ENCODE measurements at places on chromosomes 6 and 20. TPM values are rescaled to one million over a fixed set of nuclear protein-coding genes. Genes with fewer than 3 reads are reported as not detected.

DNA sequence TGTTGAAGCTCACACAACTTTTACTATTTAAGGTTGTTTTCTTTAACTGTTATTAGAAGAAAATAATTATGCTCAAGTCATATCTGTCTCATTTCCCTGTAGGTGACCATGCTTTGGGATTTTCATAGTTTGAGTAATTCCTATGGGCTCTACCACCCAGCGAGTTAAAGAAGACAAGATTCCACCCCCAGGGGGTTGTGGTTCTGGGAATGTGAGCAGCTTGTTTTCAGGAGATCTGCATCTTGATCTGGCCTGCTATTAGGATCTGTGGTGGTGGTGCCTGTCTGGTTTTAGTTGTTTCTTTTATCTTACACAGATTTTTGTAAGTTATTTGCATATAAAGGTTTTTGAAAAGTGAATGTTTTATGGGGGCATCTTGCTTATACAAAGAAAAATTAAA lies 20.2 kb upstream of the REV3L start:
- H3K36me3 ChIP-seq: no peaks in the 10 kb centered on the region
- no peaks in the 10 kb centered on the region for H3K27me3 ChIP-seq
- no peak for DNase-seq
- peaks cover 9% of the 10 kb centered on the region for H3K4me1 ChIP-seq
- no peak overlapping the region for H3K4me3 ChIP-seq

- H3K36me3 ChIP-seq: no peaks in the 10 kb centered on the region
- no peaks in the 10 kb centered on the region for H3K27me3 ChIP-seq
- H3K4me3 ChIP-seq: no peak overlapping the region
Observed at GRCh38 chr6:134456226-134456625, 138.3 kb upstream of the SGK1 start.

- H3K4me1 ChIP-seq: peaks cover 14% of the 10 kb centered on the region
- H3K36me3 ChIP-seq: no peaks in the 10 kb centered on the region
- H3K27ac ChIP-seq: no peak overlapping the region
Observed at GRCh38 chr6:1797801-1798200, 188.1 kb downstream of the FOXC1 start.

- no peak overlapping the region for H3K4me3 ChIP-seq
- no peaks in the 10 kb centered on the region for H3K27me3 ChIP-seq
- no peak for DNase-seq
- no peak overlapping the region for H3K27ac ChIP-seq
- H3K4me1 ChIP-seq: 0 out of 2 replicates have a peak, but pooled peaks cover 2% of the 10 kb centered on the region
Observed at GRCh38 chr6:163496205-163496604, 81.7 kb downstream of the QKI start.

DNA sequence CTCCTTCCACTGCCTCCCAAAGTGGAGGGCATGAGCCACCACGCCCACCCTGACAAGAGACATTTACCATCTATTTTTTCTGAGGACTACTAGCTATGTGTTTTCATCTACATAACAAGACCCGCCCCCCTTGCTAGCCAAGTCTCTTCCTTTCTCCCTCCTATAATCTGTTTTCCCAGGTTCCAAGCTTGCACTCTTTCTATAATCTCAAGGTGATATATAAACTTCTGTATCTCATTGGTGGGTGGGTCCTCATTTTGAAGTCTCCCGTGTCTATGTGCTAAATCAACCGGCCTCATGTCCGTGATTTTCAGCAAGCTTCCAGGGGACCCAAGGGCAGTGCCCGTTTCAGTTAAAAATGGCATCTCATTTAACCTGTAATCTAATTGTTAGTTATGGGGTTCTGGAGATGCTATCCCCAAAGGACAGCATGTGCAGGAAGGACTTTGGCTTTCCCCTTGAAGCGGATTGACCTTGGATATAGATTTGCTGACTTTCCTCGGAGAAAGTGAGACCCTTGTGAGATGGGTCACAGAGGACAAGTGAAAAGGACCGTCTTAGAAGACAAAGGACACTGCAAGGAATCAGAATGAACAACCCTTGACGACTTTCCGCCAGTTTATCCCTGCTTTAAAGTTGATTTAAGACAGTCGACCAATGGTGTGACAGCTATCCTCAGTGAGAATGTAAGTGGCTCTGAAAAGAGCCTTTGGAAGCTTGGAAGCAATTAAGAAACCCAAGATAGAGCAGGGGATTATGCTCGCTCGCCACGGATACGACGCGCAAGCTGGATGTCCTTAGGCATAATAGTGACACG lies 22.4 kb downstream of the OR2B2 start:
- H3K4me3 ChIP-seq: peak overlapping the region; percentile 70
- peak overlapping the region; percentile 40 for H3K27ac ChIP-seq
- no peak for DNase-seq

DNA sequence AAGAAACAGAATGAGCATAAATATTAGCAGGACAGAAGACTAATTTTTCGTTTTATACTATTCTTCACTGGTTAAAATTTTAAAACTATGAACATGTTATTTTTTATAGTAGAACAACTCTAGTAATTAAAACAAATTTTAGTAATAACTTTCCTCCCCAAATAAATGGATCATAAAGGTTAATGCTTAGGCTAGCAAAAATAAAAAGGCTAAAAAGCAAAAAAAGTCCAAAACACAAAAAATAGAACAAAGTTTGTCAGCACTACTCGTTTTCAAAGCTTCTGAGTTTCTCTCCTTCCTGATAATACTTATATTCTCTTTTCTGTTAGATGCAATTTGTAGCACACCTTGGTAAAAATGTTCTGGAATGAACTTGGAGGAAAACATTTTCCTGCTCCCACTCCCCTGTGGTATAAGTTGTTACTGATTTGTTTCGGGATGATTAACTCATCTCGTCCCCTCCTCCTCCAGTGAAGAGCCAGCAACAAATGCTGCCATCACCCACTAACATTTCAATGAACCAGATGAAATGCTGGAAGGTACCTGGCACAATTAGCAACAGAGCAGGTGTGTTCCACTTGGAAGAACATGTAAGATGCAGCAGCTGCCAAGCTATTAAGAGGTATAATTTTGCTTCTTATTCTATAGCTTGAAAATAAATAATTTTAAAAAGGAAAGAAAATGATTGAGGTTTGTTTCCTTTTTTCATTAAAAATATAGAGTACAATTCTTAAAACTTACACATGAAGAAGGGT lies 130.5 kb downstream of the MYB start:
- H3K27ac ChIP-seq: no peak overlapping the region
- H3K27me3 ChIP-seq: no peaks in the 10 kb centered on the region
- no peak for DNase-seq

GRCh38 chr6:137229075-137229759 lies 10.0 kb upstream of the IFNGR1 start:
- no peak for DNase-seq
- H3K27me3 ChIP-seq: no peaks in the 10 kb centered on the region
- H3K36me3 ChIP-seq: no peaks in the 10 kb centered on the region
- H3K4me3 ChIP-seq: no peak overlapping the region

GRCh38 chr6:87029711-87030314 lies 65.1 kb downstream of the CGA start:
- H3K4me3 ChIP-seq: no peak overlapping the region
- no peak overlapping the region for H3K27ac ChIP-seq

DNA sequence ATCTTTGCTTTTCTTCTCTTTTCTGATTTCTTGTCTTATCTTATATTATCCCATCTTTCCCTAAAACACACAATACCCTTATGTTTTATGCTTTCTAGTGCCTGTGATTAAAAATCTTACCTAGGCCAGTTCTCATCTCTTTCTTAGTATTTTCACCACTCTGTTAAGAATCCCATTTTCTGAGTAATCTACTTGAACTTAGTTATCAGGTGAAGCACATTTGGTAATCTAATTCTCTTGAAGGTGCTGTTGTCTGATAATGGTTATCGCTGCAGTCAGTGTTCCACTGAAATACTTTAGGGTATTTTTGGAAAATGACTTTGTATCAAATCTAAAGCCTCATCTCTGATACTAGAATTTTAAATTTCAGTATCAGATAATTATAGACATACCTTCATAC lies 192.5 kb upstream of the MAN1A1 start:
- H3K27ac ChIP-seq: peak overlapping the region; percentile 93
- peaks cover 16% of the 10 kb centered on the region for H3K4me1 ChIP-seq
- no peaks in the 10 kb centered on the region for H3K36me3 ChIP-seq
- no peaks in the 10 kb centered on the region for H3K27me3 ChIP-seq

DNA sequence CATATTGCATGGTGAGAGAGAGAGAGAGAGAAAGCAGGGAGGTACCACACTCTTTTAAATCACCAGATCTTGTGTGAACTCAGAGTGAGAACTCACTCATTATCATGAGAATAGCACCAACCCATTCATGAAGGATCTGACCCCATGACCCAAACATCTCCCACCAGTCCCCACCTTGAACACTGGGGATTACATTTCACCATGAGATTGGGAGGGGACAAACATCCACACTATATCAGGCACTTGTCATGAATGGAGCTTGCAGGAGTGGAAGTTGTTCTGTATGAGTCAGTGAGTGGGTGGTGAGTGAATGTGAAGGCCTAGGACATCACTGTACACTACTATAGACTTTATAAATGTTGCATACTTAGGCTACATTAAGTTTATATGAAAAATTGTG lies 47.7 kb upstream of the RNF182 start:
- H3K36me3 ChIP-seq: no peaks in the 10 kb centered on the region
- DNase-seq: peak; percentile 70
- no peak overlapping the region for H3K27ac ChIP-seq

DNA sequence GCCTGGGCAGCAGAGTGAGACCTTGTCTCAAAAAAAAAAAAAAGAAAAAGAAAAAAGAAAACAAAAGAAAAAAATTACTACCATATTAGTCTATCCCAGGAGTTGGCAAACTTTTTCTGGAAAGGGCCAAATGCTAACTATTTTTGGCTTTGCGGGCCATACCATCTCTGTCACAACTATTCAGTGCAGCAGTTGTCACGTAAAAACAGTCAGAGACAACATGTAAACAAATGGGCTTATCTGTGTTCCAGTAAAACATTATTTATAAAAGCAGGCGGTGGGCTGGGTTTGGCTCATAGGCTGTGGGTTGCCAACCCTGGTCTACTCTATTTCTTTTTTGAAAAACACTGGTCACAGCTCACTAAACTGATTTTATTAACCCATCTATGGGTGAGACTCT lies 53.4 kb downstream of the EYA2 start:
- H3K4me3 ChIP-seq: no peak overlapping the region
- H3K4me1 ChIP-seq: peaks cover 12% of the 10 kb centered on the region
- DNase-seq: no peak
- H3K27me3 ChIP-seq: no peaks in the 10 kb centered on the region

- no peaks in the 10 kb centered on the region for H3K36me3 ChIP-seq
- peaks cover 16% of the 10 kb centered on the region for H3K4me1 ChIP-seq
- no peak overlapping the region for H3K4me3 ChIP-seq
- peak; percentile 30 for DNase-seq
Observed at GRCh38 chr6:35273822-35274559, 14.5 kb downstream of the ZNF76 start.

DNA sequence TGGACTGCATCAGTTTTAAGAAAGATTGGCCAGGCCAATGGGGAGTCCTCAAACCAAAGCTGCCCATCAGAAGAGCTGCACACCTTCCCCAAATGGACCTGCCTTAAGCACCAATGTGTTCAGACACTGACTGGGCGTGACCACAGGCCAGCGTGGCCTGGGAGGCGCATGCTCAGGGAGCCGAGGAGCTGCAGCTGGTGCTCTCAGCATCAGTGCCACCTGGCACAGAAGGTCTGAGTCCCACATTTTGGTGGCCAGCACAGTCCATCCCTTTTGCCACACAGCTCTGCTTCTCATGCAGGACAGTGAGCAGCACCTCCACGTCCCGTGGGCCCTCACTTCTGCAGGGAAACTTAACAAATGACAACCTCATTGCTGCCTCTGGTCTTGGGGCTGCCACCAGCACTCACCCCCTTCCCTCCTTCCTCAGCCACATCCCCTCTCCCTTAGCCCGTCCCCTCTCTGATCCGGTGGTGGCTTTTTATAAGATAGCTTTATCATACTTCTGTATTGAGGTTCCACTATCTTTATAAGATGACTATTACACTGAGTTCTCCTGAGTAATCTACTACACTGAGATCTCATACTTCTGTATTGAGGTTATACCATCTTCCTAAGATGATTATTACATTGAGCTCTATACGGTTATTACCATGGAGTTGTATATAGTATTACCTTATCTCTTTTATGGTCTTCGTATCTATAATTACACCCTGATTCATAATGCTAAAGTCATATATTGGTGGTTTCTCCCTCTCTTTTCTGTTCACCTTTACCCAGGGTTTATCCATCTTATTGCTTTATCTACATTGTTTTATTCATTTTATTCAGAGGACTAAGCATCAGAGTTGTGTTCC lies 109.1 kb downstream of the TOX2 start:
- no peaks in the 10 kb centered on the region for H3K36me3 ChIP-seq
- no peak overlapping the region for H3K4me3 ChIP-seq
- H3K27me3 ChIP-seq: no peaks in the 10 kb centered on the region
- H3K4me1 ChIP-seq: peaks cover 12% of the 10 kb centered on the region

- peaks cover 30% of the 10 kb centered on the region for H3K36me3 ChIP-seq
- H3K27ac ChIP-seq: no peak overlapping the region
- no peak for DNase-seq
Observed at GRCh38 chr6:170578909-170579308, 5.5 kb downstream of the PDCD2 start.

DNA sequence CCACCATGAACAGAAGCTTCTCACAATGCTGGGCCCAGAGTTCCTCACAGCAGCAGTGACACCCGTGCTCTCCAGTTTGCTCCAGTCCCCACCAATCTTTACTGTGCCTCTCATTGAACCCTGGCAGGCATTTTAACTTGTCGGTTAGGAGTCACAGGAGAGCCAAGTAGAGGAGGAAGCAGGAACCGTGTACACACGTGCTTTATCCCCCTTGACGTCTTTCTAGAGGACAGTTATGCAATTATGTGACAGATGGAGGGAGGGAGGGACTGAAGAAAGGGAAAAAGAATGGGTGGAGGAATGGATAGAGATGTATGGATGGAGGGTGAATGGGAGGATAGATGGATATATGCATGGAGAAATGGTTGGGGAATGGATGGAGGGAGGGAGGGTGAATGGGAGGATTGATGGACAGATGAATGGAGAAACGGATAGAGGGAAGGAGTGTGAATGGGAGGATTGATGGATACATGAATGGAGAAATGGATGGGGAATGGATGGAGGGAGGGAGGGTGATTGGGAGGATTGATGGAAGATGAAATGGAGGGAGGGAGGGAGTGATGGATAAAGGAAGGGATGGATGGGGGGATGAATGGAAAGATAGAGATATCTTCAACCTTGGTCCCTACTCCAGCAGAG lies 26.0 kb downstream of the RBM38 start:
- peaks cover 9% of the 10 kb centered on the region for H3K27me3 ChIP-seq
- H3K4me3 ChIP-seq: no peak overlapping the region
- no peaks in the 10 kb centered on the region for H3K4me1 ChIP-seq
- DNase-seq: no peak
- H3K36me3 ChIP-seq: no peaks in the 10 kb centered on the region

- H3K36me3 ChIP-seq: no peaks in the 10 kb centered on the region
- peaks cover 10% of the 10 kb centered on the region for H3K4me1 ChIP-seq
- no peak for DNase-seq
- H3K27me3 ChIP-seq: no peaks in the 10 kb centered on the region
Observed at GRCh38 chr20:11352041-11352440, 565.7 kb upstream of the BTBD3 start.

GRCh38 chr6:105372849-105373182 lies 30.1 kb downstream of the PREP start:
- no peak overlapping the region for H3K4me3 ChIP-seq
- peaks cover 14% of the 10 kb centered on the region for H3K4me1 ChIP-seq
- DNase-seq: no peak
- H3K27me3 ChIP-seq: no peaks in the 10 kb centered on the region
- no peak overlapping the region for H3K27ac ChIP-seq

GRCh38 chr6:111411978-111412566 lies 70.9 kb downstream of the REV3L start:
- H3K36me3 ChIP-seq: peaks cover 46% of the 10 kb centered on the region
- H3K27me3 ChIP-seq: no peaks in the 10 kb centered on the region
- peaks cover 14% of the 10 kb centered on the region for H3K4me1 ChIP-seq

The EEF1E1 gene
- 23.4 TPM for total RNA-seq

The SLC2A10 gene
- total RNA-seq: 48.0 TPM

The MARCKS gene
- total RNA-seq: 154 TPM

The MEI4 gene
- total RNA-seq: not detected

The TINAG gene
- not detected for total RNA-seq

The KCNQ2 gene
- total RNA-seq: not detected

The ZBP1 gene
- total RNA-seq: not detected

The HLA-G gene
- not detected for total RNA-seq
